ENCODE measurements at places on chromosomes 7 and 10.

- no peak for DNase-seq
These were observed 151.1 kb downstream of the SEM1 start for GRCh38 chr7:96558530-96558929.

GRCh38 chr10:132109341-132110110 lies 43.8 kb downstream of the JAKMIP3 start:
- no peak for DNase-seq

DNA sequence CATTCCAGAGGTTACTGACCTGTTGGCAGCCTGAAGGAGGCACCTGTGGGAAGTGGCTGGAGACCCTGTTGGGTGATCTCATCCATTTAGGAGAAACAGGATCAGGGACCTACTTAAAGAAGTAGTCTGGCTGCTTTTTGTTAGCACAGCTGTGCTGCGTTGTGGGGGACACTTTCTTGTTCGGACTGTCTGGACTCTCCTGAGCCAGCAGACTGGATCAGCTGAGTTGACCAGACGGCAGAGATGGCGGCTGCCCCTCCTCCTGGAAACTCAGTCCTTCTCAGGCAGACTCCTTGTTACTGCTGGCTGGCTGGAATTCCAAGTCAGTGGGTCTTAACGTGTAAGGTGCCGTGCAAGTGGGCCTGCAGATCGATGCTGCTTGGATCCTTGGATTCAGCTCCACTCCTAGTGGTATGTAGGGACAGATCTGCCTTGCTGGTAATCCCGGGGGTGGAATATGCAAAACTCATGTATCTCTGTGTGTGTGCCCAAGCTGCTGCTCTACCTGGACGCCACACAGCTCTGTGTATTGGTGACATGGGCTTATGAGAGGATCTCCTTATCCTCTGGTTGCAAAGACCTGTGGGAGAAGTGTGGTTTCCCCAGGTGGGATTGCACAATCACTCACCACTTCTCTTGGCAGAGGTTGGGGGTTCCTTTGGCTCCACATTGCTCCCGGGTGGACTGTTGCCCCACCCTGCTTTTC lies 87.3 kb downstream of the CCSER2 start:
- DNase-seq = no peak

- no peak for DNase-seq
These were observed 68.5 kb downstream of the DIP2C start for GRCh38 chr10:620971-621370.

DNA sequence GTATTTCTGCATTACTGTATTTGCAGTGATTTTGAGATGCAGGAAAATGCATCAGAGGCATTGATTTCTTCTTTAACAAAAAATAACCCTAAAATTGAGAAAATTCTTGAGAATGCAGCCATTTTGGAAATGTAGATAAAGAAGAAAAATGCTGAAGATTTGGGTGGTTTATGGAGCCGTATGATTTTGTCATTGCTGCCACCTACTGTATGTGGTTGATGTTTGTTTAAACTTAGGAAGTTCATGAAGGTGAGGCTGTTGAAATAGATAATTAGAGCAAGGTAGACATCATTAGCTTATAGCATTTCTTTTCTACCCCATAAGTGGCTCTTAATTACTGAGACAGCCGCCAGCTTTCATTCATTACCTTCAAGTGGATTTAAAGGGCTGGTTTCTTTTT lies 92.1 kb upstream of the SAMD8 start:
- DNase-seq = no peak

DNA sequence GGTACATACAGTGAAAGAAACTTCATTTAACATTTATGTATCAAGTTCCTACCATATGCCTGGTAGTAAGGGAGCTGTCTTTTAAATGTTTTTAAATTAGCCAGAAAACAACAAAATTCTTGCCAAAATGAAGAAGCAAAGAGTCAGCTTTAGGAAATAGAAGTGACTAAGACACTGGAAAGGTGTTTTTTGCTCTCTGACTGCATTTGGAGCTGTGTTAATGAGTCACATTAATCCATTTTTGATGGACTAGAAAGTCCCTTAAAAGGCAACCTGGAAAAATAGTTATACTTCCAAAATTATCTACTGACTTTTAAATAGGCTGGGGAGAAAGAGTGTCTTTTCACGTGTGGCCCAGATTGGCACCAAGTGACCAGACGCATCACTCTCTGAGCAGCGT lies 3.9 kb upstream of the COL17A1 start:
- no peak for DNase-seq

DNA sequence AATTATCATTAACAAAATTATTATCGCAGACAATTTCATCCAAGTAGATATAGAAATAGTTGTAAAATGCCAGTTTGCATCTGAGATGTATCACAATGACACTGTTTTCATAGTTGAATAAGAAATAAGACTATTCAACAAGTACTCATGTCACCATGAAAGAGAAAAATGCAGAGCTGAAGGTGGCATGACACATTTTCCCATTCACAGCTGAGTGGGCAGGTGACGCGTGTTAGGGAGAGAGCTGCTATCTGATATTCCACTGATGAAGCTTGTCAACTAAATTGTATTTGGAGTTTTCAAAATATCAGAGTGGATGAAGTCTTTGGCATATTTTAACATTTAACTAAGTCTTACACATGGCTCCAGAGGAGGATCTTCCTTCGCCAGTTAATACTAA lies 70.3 kb upstream of the HDAC9 start:
- no peak for DNase-seq

- no peak for DNase-seq
These were observed 356.6 kb downstream of the PPP1R3A start for GRCh38 chr7:113562242-113562641.

- no peak for DNase-seq
These were observed 217.2 kb downstream of the TWIST1 start for GRCh38 chr7:18900236-18900635.

- DNase-seq = no peak
These were observed 16.2 kb upstream of the NME8 start for GRCh38 chr7:37832194-37832593.

- DNase-seq = no peak
These were observed 11.8 kb downstream of the UROS start for GRCh38 chr10:125811251-125811650.

DNA sequence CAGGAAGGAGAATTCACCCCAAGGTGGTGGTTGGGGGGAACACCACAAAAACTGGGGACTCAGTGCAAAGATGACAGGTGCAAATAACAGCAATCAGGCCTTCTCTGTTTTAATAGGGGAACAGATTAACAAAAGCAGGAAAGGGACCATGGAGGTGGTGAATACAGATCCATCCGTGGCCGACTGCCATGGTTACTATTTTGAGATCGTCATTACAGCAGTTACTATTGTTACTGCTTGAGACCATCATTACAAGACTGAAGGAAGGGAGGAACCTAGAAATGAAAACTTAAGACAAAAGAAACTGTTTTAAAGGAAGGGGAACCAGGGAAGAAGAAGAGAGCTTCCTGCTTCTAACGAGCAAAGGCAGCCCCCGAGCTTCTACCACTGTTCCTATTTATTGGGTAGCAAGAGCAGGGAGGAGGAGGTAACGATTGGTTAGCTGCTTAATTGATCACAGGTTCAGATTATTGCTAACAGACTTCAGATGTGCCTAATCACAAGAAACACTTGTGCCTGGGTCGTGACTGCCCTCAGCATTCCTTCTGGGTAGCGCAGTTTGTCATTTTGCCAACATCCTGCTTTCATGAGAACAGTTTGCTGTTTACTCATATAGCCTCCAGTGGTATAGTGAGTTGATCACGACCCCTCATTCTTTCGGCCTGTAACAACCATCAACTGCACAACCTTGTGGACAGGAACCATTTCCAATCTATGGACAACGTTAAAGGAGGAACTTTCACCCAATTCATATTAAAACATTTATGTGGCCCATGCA lies 216.3 kb downstream of the CHCHD3 start:
- no peak for DNase-seq

DNA sequence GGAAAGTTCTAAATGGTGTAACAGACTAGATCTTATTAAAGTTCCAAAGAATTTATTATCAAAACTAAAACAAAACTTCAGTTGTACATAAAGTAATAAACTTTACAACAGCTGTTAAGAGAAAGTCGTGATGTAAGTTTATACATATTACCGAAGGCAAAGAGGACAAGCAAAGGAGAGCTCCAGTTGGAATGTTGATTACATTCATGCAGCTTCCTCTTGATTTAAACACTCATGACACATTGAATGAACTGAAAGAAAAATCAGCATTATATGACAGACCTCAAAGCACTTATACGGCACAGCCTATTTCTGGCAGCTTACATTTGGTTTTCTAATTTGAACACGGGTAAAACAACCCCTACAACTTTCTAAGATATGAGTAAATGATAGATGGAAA lies 13.6 kb downstream of the SRI start:
- no peak for DNase-seq

DNA sequence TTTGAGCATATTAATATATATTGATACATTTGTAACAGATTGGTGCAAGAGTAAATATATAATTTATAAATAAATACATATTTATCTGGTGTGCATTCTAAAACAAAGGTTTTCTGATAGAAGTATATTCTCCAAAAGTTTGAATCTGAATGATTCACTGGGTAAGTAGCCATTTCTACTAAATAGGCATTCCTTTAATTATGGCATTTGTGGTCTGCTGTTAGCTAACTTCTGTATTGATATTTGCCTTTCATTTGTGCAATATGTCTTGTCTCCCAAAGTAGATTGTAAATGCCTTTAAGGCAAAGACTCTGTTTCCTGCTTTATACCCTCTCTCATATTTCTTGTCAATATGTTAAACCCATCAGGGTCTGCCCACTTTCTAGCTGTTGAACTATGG lies 11.1 kb upstream of the ARID5B start:
- no peak for DNase-seq

DNA sequence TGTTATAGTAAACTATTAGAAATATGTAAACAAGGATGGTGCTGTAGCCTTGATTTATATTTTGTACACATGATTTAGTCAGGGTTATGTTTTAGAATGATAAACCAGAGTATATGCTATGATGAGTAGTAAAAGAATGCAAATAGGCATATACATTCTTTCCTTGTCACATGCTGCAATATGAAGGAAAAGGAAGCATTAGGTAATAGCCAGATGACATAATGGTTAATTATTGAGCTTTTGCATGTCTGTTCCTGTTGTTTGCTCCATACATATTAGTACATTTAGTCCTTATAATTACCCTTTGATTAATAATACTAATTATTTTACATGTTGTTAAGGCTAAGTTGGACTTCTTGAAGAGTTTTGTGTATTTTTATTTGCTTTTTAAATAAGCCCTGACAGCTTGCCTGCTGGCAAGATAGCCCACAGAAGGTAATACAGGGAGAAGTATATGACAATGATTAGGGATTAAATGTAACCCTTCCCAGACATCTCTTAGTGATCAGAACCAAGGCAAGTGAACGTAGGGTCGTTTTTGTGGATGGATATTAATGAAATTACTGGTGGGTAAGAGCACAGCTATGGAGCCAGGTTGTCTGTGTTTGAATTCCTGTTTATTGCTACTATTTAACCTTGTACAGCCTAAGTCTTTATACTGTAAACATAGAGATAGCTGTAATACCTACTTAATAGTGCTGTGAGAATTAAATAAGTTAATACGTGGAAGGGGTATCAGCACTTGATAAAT lies 68.4 kb downstream of the PHTF2 start:
- DNase-seq = no peak

DNA sequence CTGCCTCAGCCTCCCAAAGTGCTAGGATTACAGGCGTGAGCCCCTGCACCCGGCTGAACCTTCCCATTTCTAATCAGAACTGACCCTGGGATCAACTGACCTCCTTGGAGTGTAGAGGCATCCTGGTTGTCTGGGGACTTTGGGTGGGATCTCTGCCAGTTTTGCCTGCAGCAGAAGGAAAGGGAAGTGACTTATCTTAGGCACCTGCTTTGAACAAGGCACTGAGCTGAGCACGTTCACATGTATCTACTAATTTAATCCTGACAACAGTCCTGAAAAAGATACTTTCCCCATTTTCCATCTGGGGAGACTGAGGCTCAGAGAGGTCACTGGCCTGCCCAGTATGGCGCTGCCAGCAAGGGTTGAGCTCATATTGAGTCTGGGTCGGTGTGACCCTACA lies 153.4 kb downstream of the CUX1 start:
- no peak for DNase-seq

- no peak for DNase-seq
These were observed 63.5 kb downstream of the MINDY3 start for GRCh38 chr10:15796762-15797161.

DNA sequence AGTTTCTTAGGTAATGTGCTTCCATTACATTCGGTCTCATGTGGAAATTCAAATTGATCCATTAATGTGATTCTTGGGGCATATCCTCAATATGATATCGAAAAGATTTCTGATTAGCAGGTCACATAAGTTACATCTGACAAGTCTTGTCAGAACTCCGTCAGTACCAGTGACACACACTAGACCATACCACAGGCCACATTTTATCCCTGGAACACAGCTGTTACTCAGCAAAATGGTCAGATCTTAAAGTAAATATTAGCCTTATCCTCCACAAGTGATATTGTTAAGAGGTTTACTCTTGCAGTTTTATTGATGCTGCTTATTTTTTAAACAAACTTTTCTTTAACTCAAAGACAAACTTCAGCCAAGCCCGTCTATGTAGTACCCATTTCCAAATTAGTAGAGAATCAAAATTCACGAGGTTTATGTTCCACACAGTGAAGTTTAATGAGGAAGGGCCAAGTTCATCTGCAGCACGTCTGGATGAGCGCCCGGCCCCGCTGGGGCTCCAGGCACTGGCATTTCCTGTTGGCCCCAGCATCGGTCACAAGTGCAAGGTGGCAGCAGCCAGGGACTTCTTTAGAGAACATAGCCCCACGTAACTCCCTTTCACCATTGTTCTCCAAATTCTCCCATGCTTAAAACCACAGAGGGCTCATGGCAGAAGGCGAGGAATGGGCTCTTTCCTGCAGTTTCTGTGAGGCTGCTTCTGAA lies 132.2 kb downstream of the VIPR2 start:
- DNase-seq = no peak

DNA sequence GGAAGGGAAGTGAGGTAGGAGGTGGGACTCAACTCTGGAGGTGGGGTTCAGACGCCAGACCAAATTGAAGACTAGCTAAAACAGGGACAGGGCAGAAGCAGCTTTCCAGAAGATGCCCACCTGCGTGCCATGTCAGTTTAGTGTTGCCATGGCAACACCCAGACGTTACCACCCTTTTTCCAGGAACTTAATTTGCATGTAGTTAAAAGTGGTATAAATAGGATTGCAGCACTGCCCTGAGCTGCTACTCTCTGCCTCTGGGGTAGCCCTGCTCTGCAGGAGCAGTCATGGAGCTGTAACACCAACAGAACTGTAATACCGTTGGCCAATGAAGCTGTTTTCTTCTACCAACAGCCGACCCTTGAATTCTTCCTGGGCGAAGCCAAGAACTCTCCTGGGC lies 93.8 kb downstream of the PRKCQ start:
- DNase-seq = no peak

GRCh38 chr7:50540785-50541579 lies 24.2 kb downstream of the DDC start:
- no peak for DNase-seq

- no peak for DNase-seq
These were observed 103.4 kb downstream of the ATXN7L1 start for GRCh38 chr7:105773030-105773460.

- no peak for DNase-seq
These were observed 434.4 kb downstream of the AUTS2 start for GRCh38 chr7:70032649-70033048.

Data from GM12892 (cell line).